ENCODE measurements at places on chromosomes 7 and 10.

GRCh38 chr7:131786204-131786603 lies 229.8 kb upstream of the PODXL start:
- no peak for DNase-seq

DNA sequence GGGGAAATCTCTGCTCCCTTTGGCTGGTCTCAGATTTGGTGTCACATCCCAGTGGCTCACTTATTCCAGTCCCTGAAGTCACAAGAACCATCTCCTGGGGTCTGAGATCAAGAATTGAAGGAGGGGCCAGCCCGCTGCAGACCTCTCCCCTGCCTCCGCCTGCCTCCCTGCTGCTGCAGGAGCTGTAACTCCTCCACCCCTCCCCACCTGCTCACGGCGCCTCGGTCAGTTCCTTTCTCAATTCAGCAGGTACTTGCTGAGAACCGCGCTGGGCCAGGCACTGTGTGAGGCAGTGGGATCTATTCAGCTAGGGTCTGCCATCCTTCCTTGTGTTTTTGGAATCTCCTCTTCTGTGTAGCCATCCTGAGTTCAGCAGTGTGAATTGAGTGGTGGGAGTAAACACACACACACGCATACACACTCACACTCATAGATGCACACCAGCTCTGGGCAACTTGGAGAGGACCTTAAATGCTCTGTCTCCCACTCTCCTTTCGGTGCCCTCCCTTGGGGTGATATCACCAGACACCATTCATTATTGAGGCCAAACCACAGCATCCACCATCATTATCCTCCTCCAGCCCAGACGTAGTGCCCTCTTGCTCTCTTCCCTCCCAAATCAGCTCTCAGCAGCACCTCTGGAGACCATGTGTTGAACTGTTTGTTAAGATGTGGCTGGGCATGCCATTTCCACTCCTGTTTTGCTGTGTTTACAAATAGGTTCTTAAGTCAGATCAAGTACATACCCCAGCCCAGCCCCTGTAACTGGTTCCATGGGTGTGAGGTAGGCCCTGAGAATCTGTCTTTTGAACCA lies 22.0 kb upstream of the ANKRD2 start:
- no peak for DNase-seq

- DNase-seq, result no peak
Measured at GRCh38 chr7:2165239-2165609, 67.5 kb downstream of the MAD1L1 start.

DNA sequence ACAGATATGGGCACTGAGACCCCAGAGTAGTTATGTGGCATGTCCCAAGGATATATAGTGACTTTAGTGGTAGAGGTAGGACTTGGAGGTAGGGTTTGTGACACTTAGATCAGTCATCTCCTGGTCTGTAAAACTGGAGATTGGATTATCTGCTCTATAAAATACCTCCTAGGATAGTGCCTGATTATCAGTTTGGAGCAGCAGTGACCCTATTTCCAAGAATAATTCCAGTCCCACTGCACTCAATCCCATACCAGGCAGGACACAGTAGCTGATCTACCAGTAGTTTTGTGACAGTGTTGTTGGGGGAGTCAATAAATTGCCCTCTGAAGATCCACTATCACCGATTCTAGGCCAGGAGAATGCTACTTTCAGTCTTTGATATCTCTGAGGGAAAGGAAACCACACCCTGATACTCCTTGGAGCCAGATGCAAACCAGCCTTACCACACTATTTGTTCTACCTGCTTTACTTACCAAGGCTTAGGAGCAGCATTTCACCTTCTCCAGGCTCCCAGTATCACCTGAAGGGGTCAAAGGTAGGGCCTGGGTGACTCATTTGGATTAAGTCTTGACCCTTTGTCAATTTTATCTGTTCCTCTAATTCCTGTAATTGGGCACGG lies 30.6 kb downstream of the KMT2E start:
- no peak for DNase-seq
